Left renal cortex interstitium (tissue), 4 donors: ENCODE measurements at places on chromosomes 13 and 19.

GRCh38 chr19:13146763-13147563 is 3.2 kb downstream of the STX10 start:
- DNase-seq = no peak

GRCh38 chr13:48728226-48728625 is 74.5 kb downstream of the CYSLTR2 start:
- no peak for DNase-seq

- no peak for DNase-seq
Observed at GRCh38 chr19:7607874-7608560, 12.4 kb downstream of the CAMSAP3 start.

- DNase-seq = no peak
Observed at GRCh38 chr13:29785978-29786377, 64.4 kb downstream of the UBL3 start.

GRCh38 chr13:37369616-37370015 is 229.0 kb downstream of the POSTN start:
- DNase-seq = no peak

DNA sequence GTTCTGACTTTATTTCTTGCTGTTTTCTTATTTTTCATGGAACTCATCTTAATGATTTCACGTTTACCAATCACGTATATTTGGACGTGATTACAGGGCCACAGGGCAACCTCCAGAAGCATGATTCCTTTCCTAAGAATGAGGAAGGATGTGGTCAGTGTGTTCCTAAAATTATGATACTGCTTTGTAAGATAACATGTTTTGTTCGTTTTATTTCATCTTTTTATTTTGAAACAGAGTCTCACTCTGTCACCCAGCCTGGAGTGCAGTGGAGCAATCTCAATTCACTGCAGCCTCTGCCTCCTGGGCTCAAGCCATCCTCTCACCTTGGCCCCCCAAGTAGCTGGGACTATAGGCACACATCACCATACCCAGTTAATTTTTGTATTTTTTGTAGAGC is 24.8 kb upstream of the LAIR1 start:
- no peak for DNase-seq

DNA sequence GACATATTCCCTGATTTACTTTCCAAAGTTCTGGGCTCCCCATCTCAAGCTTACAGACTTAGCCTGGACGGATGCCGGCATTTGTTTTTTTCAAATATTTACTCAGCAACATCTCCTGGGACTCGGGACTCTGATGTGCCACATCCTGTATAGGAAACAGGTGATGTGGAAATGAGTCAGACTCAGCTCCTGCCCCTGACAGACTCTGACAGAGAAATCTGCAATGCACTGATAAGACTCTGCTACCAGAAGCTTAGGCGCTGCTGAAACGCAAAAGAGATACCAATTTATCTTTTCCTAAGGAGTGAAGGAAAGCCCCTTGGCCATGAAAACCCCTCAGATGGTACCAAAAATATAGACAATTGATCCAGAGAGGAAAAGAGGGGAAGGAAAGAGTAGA is 16.2 kb downstream of the LAIR2 start:
- DNase-seq = no peak

DNA sequence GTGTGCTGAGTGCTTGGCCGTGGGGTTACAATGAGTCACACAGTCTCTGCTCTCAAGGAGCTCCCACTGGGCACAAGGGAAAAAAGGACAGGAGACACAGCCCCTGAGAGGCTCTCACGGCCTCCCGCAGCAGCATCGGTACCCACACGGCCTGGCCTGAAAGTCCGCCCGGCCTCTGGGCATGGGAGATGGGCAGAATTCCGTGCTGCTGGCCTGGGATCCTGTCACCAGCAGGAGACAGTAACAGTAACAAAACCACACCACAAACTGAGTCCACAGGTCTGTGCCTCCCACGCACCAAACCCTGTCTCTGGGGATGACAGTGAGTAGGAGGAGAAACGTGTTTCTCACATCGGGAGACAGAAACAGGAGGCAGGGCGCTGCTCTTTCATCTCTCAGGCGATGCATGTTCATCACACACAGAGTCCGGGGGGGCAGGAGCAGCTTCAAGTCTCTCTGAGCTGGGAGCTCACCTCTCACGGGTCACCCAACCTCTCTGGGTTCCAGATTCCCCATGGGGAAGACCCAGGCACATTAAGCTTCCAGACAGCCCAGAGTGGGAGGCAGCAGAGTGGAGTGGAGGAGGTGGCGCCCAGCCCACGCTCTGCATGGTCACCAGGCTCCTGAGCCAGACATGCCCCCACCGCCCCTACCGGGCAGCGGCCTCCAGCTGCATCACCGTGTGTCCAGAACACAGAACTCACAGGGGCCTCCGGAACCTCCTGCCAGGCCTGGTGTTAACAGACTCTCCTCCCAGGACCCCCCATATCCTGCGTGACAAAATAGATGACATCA is 124.7 kb upstream of the VSTM2B start:
- no peak for DNase-seq

DNA sequence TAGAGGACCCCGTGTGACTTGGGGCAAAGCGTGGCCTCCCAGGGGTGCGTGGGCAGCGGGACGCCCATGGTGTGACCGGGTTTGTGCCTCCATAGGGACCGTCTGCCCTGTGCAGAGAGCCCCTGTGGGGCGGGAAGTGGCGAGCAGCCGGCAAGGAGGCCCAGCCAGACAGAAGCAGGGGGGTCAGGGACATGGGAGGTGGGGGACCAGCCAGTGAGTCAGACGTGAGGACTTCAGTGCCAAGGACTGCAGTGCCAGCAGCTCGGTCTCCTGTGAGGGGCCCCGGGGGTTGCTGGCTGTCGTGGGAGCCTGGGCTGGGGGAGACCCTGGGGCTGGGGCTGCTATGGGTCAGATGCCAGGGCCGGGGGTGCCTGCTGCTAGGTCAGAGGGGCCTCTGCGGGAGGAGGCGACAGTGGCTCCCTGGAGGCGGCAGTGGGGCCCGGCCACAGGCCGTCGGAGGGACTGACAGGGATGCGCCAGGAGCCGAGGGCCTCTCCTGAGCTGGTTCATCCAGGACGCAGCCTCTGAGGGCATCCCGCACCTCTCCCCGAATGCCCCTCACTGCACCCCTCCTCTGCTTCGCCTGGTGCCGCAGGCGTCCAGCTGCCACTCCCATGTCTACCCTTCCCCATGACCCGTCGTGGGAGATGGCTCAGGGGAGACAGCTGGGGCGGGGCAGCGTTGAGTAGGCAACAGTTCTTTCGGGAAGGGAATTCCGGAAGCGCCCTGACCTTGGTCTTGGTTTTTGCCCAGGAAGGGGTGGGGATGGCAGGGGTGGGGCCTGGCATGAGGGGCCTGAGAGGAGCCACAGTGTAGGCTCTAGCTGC is 80.0 kb downstream of the KDM4B start:
- DNase-seq = no peak

GRCh38 chr19:45558399-45558878 is 26.2 kb downstream of the OPA3 start:
- no peak for DNase-seq

DNA sequence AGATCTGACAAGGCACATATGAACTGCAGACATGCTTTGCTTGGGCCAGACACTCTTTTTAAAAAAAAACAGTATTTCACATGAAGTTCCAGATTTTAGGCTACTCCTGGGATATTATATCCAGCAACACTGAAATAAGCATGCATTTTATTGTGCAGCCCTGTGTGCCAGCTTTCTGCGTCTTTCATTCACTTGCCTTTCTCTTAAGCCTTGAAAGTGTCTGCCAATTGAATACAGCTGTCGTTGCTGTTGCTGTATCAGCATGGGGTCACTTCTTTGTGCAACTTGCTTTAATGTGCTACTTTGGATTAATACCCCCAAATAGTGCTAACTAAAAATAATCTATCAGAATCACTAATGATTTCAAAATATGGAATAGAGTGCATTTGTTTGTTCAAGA is 657.8 kb downstream of the SLITRK6 start:
- DNase-seq = no peak

- no peak for DNase-seq
Observed at GRCh38 chr19:41410336-41411054, 12.9 kb downstream of the BCKDHA start.

- DNase-seq = peak; percentile 77
Observed at GRCh38 chr19:13164343-13165161, 14.3 kb downstream of the IER2 start.

DNA sequence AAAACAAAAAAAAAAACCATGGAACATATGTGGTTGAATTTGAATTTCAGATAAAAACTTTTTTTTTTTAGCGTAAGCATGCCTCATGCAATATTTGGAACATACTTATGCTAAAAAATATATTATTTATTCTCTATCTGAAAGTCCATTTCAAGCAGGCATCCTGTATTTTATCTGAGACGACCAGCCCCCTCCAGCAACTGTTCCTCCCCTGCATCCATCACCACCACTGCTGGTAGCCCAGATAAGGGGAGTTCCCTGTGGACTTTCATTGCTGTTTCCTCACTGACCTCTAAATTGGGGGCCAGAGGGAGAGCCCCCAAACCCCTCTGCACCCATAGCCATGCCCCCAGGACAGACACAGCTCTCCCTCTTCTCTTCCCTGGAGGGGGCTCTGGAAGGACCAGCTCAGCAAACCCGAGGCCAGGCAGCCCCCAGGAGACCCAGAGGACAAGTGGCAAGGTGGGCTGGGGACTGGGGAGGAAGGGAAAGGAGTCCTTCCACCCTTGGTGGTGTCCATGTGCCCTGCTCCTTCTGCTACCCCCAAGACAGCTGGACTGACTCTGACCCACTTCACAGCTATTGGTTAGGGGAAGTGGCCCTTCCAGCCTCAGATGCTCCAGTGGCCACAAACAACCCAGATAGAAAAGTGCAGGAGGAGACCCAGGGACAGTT is 6.6 kb upstream of the SIGLEC12 start:
- DNase-seq = no peak

DNA sequence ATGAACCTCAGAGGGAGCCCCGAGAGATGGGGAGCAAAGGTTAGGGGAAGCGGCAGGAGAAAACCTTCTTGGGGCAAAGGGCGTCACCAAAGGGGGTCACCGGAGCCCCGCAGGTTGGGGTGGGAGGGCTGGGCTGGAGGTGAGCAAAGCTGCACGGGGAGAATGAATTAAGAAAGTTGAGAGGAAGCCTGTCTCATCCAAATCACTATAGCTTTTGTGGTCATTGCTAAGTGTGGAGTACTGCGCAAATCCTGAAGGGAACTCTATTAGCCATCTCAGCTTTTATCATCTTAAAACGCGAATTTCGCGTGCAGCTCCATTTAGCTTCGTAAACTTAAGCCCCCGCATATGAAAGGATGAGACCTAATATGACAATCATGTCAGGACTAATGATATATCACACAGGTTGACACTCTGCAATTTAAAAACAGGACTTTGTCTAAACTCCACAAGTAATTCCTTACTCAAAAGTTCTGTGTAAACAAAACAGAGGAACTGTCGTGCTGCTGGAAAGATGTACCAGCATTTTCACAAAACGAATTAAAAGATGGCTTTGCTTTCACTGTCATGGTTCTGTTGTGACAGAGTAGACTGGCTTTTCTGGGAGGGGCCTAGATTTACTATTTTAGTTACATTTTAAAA is 631 bp downstream of the LACC1 start:
- DNase-seq = no peak

DNA sequence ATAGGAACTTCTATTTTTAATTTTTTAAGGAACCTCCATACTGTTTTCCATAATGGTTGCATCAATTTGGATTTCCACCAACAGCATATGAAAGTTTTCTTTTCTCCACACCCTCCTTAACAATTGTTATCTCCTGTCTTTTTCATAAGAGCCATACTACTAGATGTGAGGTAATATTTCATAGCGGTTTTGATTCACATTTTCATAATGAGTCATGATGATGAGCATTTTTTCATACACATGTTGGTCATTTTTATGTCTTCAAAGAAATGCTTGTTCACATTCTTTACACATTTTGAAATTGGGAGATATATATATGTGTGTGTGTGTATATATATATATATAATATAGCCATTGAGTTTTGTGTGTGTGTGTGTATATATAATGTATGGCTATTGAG is 420.3 kb upstream of the PCDH9 start:
- DNase-seq = no peak

DNA sequence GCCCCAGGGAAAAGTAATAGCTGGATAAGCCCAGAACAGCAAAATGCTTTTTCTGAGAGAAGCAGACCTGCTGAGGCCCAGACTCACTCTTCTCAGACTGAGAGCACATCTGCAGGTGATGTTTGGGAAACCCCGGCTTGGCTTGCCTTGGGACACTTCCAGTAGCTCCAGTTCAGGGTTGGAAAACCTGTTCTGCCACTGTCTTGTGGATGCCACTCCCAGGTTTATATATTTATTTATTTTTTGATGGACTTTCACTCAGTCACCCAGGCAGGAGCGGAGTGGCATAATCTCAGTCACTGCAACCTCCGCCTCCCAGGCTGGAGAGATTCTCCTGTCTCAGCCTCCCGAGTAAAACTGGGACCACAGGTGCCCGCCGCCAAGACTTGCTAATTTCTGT is 8.0 kb upstream of the SMARCA4 start:
- no peak for DNase-seq

GRCh38 chr13:37656247-37656940 is 57.8 kb upstream of the POSTN start:
- no peak for DNase-seq

- DNase-seq = no peak
Observed at GRCh38 chr13:49499889-49500660, 4.3 kb downstream of the PHF11 start.

DNA sequence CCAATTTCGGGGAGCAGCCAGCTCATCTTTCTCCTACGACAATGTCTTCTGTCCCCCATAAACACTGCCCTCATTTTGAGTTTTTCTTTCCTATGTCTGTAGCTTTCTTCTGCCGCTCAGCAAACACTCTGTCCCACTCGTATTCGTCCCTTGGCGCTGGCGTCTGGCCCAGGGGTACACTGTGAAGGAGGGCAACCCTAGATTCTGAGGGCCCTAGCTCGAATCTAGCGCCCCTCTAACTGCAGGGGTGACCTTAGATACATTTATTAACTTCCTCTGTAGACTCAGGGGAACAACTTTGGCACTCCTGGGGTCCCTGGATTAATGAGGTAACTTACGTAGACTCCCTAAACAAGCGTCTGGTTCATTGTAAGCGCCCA is 677 bp upstream of the LRCH1 start:
- DNase-seq = no peak

DNA sequence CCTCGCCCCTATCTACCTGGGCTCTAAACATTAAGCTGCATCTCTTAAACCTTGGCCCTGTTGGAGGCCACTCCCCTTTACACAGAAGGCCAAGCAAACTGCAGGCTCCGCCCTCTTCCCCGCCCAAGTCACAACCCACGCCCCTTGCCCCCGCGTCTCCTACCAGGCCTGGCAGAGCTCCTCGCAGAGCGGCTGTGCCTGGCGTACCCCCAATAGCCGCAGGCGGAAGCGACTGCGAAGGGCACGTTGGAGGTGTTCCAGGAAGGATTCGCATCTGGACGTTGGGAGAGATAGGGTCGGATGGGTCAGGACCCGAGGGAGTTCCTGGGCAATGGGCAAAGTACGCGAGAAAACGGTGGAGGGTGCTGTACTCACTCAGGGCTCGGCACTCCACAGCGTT is 5.9 kb downstream of the RTBDN start:
- no peak for DNase-seq

- no peak for DNase-seq
Observed at GRCh38 chr13:23268441-23268840, 87.7 kb downstream of the SGCG start.

DNA sequence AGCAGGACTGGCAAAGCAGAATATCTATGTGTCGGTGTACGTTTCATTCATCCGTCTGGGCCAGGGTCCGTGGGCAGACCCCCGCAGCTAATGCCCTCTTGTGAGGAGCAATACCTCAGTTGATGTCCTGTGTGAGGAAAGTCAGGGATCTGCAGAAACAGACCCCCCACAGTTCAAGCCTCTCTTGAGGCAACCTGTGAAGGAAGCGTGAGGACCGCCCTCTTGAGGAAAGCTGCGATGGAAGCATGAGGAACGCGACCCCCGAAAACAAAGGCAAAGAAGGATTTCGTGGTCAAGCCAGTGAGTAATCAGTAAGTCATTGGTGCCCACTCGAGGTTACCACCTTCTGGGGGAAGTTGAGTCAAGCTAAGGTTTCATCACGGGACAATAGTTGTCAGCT is 20.9 kb upstream of the ZNF83 start:
- DNase-seq = no peak
